ENCODE measurements at places on chromosomes 13 and 19. TPM values are rescaled to one million over a fixed set of nuclear protein-coding genes. Genes with fewer than 3 reads are reported as not detected.

LACC1 gene
- total RNA-seq: 4.1 TPM

TFDP1 gene
- total RNA-seq: 74.0 TPM

CCDC122 gene
- 8.3 TPM for total RNA-seq

CYP4F3 gene
- total RNA-seq: 0.13 TPM

FBXO46 gene
- 12.8 TPM for total RNA-seq

RHPN2 gene
- 4.4 TPM for total RNA-seq

PRKCG gene
- not detected for total RNA-seq

SYDE1 gene
- total RNA-seq: 68.0 TPM

LRRC63 gene
- total RNA-seq: not detected

P2RY11 gene
- 6.6 TPM for total RNA-seq

ZNF575 gene
- total RNA-seq: 21.8 TPM

SELENOV gene
- total RNA-seq: not detected

ZNF71 gene
- total RNA-seq: 11.7 TPM

ZNF382 gene
- total RNA-seq: 2.8 TPM

PSMC4 gene
- 95.4 TPM for total RNA-seq

CCL25 gene
- not detected for total RNA-seq

FUT1 gene
- 0.39 TPM for total RNA-seq

ADGRL1 gene
- total RNA-seq: 28.9 TPM

TNNI3 gene
- total RNA-seq: not detected

ZNF266 gene
- total RNA-seq: 4.9 TPM

RAB20 gene
- 24.7 TPM for total RNA-seq

ERICH6B gene
- total RNA-seq: not detected

ZIK1 gene
- 7.1 TPM for total RNA-seq

PLA2G4C gene
- 2.3 TPM for total RNA-seq

DACH1 gene
- 9.6 TPM for total RNA-seq

GPR4 gene
- 0.48 TPM for total RNA-seq

NDUFA7 gene
- 58.2 TPM for total RNA-seq

ICAM5 gene
- 26.7 TPM for total RNA-seq

PSMD8 gene
- 448 TPM for total RNA-seq

SAMD4B gene
- total RNA-seq: 74.8 TPM

CHAMP1 gene
- 30.6 TPM for total RNA-seq

LINGO3 gene
- not detected for total RNA-seq

GPR18 gene
- not detected for total RNA-seq

GNG7 gene
- not detected for total RNA-seq

SERP2 gene
- 9.3 TPM for total RNA-seq

ZNF600 gene
- 1.0 TPM for total RNA-seq

PLPPR3 gene
- total RNA-seq: 1.7 TPM

ZNF823 gene
- total RNA-seq: 3.0 TPM

IZUMO2 gene
- not detected for total RNA-seq

TYROBP gene
- total RNA-seq: not detected

PSG6 gene
- not detected for total RNA-seq

LYPD3 gene
- total RNA-seq: 0.65 TPM

PBX4 gene
- total RNA-seq: 6.0 TPM

FCAR gene
- total RNA-seq: not detected

SIGLEC5 gene
- total RNA-seq: not detected

C5AR2 gene
- under 0.01 TPM for total RNA-seq

KMT5C gene
- 5.8 TPM for total RNA-seq

MED29 gene
- 35.6 TPM for total RNA-seq

ZNF850 gene
- 3.0 TPM for total RNA-seq

RNF17 gene
- not detected for total RNA-seq

ZNF610 gene
- total RNA-seq: 1.4 TPM

Data from epithelial cell of alveolus of lung (primary cell).